HT-29 (cell line): ENCODE measurements at places on chromosomes 13 and 19. TPM values are rescaled to one million over a fixed set of nuclear protein-coding genes. Genes with fewer than 3 reads are reported as not detected.
A peak's percentile ranks its signal among the peaks of the same experiment; 100 is the strongest.

Gene ZIC2
- 0.16 and 0.23 TPM in 2 replicates for total RNA-seq

DNA sequence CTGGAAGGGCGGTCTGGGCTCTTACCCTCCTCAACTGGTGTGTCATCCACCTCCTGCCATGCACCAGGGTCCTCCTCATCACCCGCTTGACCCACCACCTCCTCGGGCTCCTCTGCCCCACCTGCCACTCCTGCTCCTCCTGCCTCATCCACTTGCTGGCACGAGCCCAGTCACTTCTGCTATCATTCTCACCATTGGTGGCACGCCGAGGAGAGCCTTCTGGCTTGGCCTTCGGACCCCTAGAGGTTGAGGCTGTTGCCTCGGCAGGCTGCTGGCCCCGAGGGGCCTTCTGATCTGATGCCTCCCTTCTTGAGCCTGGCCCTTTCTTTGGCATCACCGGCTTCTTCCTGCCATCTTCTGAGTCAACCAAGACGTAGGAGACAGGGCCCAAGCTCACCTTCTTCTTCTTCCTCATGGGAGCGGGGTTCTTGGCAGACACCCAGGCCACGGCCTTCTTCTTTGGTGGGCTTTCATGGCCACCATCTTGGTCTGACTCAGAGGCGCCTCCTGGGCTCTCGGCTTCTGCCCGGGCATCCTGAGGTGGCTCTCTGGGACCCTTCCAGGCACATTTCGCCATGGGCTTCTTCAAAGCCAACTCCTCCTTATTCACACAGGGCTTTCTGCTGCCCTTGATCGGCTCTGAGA lies 1.7 kb downstream of the PNMA8A start:
- no peak for DNase-seq

Gene ACER1
- total RNA-seq = not detected in 2 replicates

GRCh38 chr19:20273376-20273775 lies 106.4 kb downstream of the ZNF486 start:
- no peak for DNase-seq

Gene ZNF181
- total RNA-seq = 7.3 and 12.1 TPM in 2 replicates

GRCh38 chr13:23915308-23915707 lies 18.0 kb upstream of the C1QTNF9B start:
- no peak for DNase-seq

Gene ZNF44
- 0.94 and 3.0 TPM in 2 replicates for total RNA-seq

Gene ZNF611
- total RNA-seq = 1.3 and 3.3 TPM in 2 replicates

GRCh38 chr19:12695997-12696365 lies 450 bp downstream of the FBXW9 start:
- DNase-seq = no peak

DNA sequence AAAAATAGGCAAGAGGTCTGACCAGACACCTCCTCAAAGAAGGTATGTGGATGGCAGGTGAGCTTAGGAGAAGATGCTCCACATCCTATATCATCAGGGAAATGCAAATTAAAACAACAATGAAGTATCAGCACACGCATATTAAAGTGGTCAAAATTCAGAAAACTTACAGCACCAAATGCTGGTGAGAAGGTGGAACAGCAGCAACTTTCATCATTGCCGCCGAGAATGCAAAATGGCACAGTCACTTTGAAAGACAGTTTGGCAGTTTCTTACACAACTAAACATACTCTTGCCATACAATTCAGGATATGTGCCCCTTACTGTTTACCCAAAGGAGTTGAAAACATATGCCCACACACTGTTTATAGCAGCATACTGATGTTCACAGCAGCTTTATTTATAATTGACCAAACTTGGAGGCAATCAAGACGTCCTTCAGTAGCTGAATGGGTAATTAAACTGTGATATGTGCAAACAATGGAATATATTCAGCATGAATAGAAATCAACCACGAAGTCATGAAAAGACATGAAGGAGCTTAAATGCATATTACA lies 22.5 kb downstream of the OR10H4 start:
- DNase-seq = no peak

Gene SBNO2
- 49.6 and 50.5 TPM in 2 replicates for total RNA-seq

GRCh38 chr13:43822969-43823368 lies 36.2 kb upstream of the ENOX1 start:
- no peak for DNase-seq

DNA sequence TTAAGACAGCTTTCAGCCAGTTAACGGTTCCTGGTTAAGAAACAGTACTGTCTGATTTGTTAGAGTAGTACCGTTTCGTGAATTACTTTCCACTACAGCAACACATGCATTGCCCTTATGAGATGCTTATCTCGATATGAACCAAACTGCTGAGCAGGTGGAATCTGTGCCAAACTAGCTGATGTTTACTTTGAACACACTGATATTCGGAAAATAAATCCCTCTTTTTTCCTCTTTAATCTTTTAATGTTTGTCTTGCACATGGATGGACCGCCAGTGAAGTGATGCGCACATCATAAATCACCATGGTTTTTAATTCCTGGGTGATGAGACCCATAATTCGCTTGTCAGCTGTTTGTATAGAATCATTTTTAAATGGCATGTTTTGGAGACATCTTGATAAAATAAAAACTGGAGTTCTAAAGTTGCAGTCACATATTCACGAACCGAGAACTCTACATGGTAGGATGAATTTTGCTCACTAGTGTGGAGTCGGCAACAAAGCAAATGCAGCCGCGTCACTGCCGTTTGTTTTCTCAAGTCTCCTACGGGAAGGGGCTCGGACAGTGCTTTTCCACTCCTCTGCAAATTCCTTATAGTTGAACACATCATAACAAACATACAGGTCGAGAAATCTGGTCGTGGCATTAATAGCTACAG lies 1.1 kb downstream of the GJA3 start:
- DNase-seq = no peak

DNA sequence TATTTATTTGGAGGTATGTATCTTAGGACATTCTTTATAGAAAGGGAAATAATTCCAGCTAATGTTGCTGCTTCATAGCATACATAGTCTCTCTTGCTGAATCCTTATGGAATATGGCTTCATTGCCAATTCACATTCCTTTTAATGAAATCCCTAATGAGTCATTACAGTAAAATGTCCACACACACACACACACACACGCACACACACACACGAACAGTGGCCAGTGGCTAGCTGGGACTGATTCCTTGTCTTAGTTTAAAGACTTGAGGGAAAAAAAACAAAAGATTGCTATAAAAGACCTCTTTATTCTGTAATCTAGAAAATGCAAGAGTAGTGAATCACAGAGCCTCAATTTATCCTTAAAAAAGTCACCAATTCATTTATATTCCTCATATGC lies 301.6 kb downstream of the SLITRK6 start:
- DNase-seq = peak; percentile 90

Gene ATP4B
- total RNA-seq = not detected in 2 replicates

- no peak for DNase-seq
Observed at GRCh38 chr19:20423381-20424197, 142.0 kb downstream of the ZNF737 start.

GRCh38 chr19:1401138-1401888 lies at the start of gene GAMT:
Gene GAMT, minus strand, starts transcription at chr19:1401542. Its CDS starts 66 bp downstream, at chr19:1401476.
- DNase-seq = no peak

GRCh38 chr19:56660381-56661107 lies 11.0 kb downstream of the ZNF835 start:
- DNase-seq = no peak

Gene ELANE
- not detected in 2 replicates for total RNA-seq

Gene PTGER1
- 0.31 TPM in 1 of 2 replicates, not detected in the other for total RNA-seq

DNA sequence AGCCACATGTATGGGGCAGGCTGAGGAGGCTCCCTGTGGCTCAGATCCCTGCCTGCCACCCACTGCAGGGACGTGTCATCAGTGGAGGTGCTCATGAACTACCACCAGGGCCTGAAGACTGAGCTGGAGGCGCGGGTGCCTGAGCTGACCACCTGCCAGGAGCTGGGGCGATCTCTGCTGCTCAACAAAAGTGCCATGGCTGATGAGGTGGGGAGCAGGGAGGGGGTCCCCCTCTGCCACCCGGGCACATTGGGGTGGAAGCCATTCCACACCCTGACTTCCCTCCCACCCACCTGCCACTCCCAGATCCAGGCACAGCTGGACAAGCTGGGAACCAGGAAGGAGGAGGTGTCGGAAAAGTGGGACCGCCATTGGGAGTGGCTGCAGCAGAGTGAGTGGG lies 11.3 kb upstream of the SHKBP1 start:
- no peak for DNase-seq

- DNase-seq = no peak
Observed at GRCh38 chr19:46946611-46947238, 72.9 kb upstream of the NPAS1 start.

Gene CEACAM3
- not detected in 2 replicates for total RNA-seq

DNA sequence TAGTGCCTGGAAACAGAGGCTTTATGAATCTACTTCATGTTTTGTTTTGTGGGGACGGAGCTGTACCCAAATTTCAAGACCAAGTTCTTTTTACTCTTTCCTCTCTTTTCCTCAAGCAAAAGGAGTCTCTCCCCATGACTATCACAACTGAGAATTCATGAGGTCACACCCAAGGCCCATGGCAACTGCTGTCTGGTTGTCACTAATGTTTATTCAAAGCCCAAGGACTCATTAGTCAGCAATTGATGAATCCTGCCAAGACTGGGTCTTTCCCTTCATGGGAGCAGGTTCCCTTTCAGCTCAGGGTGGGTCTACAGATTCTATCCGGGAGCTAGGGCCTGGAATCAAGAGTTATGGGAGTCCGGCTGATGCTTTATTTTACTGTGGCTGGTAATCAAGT lies 441.5 kb upstream of the PCDH20 start:
- no peak for DNase-seq

GRCh38 chr13:73702419-73703071 lies 431.7 kb downstream of the KLF12 start:
- DNase-seq = peak; percentile 83

DNA sequence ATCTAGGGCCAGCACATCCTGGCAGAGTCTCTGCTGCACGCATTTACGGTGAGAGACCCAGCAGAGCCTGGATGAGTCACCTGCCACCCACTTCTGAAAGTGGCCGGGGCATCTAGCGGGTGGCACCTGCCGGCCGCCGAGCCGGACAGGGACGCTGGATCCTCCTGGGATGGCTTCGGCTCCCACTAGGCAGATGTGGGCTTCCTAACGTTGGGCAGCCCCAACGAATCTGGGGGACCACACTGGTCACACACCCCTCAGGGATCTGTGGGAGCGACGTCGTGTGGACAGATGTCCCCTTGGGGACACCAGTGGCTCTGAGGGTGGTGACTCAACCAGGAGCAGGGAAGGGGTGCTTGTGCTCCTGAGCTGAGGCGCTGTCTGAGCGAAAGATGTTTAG lies 32.2 kb downstream of the TMEM255B start:
- DNase-seq = no peak

DNA sequence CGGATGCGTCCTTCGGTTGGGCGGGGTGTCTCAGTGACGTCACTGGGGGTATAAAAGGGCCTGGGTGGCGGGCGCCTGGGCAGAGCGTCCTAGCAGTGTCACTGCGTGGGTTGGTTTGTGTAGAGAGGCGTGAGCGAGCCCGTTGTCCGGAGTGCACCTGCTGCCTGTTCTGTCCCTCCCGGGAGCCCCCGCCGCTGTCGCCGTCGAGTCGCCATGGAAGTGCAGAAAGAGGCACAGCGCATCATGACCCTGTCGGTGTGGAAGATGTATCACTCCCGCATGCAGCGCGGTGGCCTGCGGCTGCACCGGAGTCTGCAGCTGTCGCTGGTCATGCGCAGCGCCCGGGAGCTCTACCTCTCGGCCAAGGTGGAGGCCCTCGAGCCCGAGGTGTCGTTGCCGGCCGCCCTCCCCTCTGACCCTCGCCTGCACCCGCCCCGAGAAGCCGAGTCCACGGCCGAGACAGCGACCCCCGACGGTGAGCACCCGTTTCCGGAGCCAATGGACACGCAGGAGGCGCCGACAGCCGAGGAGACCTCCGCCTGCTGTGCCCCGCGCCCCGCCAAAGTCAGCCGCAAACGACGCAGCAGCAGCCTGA lies 2.9 kb downstream of the IER2 start:
- peak; percentile 92 for DNase-seq

Gene ISYNA1
- 5.3 and 14.9 TPM in 2 replicates for total RNA-seq

DNA sequence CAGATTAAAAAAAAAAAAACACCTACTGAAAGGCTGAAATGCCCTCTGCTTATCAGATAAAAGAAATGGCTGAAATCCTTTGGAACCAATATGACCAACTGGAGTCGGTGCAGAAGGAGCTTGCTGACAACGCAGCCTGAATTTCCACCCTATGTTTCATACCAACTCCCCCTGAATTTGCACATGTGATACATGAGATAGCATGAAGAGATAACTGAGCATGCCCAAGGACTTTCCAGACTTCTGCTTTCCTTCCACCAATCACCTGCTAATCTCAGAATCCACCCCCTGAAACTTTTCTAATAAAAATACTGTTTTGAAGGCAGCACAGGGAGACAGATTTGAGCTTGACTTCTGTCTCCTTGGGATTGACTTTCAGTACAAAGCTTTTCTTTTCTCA lies 32.2 kb upstream of the WDFY2 start:
- no peak for DNase-seq

- DNase-seq = no peak
Observed at GRCh38 chr13:68019901-68020300, 789.8 kb upstream of the PCDH9 start.

GRCh38 chr19:38429055-38429810 lies 3.2 kb upstream of the RASGRP4 start:
- DNase-seq = no peak

- no peak for DNase-seq
Observed at GRCh38 chr13:44649104-44649428, 72.9 kb upstream of the TSC22D1 start.

GRCh38 chr13:101013245-101013644 lies 338.6 kb upstream of the TMTC4 start:
- DNase-seq = no peak

GRCh38 chr13:76758738-76759137 lies 127.5 kb downstream of the KCTD12 start:
- DNase-seq = no peak

DNA sequence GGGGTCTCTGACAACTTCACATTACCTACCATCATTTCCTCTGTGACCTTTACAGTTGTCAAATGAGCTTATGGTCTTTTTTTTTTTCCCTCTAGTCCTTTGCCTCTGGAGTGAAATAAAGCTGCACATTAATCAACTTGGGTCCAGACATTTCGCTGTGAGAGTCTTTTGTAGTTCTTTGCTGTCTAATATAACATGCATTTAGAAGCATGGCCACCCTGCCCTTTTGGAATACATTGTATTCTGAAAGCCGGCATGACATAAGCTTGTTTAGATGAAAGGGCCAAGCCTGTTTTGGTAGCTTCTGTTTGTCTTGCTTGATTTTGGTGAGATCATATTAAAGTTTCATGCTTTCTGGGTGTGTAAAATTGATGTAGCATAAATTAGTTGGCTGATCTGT lies 509.8 kb downstream of the DIAPH3 start:
- DNase-seq = no peak

GRCh38 chr13:98813993-98814392 lies 61.5 kb upstream of the SLC15A1 start:
- peak; percentile 19 for DNase-seq

DNA sequence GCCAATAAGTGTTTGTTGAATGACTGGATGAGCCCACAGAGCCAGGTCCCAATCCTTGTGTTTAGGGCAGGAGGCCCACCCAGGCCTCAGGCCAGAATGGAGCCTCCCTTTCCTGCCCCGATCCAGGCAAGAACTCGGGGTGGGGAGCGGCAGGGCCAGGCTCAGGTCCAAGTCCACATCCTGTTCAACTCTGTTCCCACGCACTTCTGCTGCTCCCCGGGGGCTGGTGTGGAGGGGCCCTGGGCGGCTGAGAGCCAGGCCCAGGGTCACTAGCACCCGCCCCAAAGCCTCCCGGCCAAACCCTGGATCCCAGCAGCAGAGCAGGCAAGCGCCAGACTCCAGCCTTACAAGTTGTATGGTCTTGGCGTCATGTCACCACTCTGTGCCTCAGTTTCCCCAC lies 8.0 kb downstream of the ANGPTL8 start:
- DNase-seq = no peak

- no peak for DNase-seq
Observed at GRCh38 chr19:5035793-5036697, 67.1 kb downstream of the KDM4B start.

- DNase-seq = no peak
Observed at GRCh38 chr13:78960881-78961280, 301.9 kb upstream of the OBI1 start.
